ENCODE measurements at places on chromosomes 16 and 17.

DNA sequence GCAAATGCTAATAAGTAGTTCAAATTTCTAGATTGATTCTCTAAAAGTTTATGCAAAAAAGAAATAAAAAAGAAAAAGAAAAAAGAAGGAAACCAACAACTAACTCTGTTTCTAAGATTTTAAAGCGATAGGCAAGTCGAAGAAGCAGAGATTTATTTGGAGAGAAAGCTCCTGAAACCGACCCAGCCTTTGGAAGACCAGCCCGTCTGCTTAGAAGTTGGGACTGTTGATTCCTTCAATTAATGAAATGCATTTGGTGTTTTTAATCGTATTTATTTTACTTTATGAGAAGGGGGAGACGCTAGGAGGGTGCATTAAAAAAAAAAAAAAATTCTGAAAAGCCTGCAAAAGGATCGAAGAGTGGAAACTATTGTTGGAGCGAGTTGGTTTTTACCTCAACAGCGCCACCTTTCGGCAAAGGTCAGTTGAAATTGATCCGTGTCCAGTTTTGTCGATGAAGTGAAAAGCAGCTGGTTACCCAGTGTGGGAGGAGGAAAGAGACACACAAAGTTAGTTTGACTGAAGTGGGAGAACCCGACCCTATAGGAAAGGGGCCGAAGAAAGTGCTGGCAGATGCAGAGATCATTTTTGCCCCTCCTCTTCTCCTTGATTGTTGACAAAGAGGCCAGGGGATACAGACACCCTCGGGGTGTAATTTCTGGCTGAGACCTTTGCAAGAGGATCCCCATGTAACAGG is 1.5 kb upstream of the MAF start:
- DNase-seq = peak; percentile 94

GRCh38 chr16:82263521-82264143 is 93.6 kb upstream of the MPHOSPH6 start:
- DNase-seq = peak; percentile 28

DNA sequence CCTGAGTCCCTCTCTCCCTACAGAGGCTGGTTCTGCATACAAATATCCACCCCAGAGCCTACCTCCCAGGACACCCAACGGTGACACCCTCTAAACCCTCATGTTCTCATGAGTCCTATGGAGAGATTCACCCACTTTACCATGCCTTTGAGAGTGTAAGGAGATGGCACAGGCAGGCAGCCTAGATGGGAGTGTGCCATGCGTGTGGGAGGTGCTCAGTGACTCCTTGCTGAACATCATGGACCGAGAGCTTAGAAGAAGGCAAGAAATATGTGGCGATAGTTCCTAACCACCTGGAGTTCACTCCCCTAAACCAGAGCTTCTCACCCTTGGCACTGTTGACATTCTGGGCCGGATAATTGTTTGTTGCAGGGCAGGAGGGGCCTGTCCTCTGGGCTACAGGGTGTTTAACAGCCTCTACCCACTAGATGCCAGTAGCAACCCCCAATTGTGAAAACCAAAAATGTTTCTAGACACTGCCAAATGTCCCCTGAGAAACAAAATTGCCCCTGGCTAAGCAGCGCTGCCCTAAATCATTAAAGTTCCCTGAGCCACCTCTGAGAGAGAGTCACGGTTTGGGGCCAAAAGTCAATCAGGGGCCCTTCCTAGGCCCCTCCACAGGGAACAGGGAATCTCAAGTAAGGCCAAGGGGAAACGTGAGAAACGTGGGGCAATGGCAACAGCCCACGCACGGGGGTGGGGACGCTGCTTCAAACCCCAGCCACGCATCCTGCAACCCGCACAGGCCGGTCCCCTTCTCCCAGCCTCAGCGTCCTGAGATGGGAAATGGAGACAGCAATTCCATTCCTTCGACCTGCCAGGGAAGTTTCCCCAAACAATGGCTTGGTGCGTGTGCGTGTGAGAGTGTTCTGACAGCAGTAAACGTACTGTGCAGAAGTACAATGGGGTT is 66.8 kb downstream of the C16orf78 start:
- no peak for DNase-seq

DNA sequence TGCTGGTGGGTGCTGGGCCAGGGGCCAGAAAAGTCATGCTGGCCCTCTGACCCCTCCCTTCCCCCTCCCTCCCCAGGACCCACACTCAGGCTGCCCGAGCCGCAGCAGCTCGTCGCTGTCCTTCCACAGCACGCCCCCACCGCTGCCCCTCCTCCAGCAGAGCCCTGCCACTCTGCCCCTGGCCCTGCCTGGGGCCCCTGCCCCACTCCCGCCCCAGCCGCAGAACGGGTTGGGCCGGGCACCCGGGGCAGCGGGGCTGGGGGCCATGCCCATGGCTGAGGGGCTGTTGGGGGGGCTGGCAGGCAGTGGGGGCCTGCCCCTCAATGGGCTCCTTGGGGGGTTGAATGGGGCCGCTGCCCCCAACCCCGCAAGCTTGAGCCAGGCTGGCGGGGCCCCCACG is 8.3 kb upstream of the CISD3 start:
- no peak for DNase-seq

GRCh38 chr16:88454523-88454947 is 1.5 kb downstream of the ZFPM1 start:
- DNase-seq = peak; percentile 21

DNA sequence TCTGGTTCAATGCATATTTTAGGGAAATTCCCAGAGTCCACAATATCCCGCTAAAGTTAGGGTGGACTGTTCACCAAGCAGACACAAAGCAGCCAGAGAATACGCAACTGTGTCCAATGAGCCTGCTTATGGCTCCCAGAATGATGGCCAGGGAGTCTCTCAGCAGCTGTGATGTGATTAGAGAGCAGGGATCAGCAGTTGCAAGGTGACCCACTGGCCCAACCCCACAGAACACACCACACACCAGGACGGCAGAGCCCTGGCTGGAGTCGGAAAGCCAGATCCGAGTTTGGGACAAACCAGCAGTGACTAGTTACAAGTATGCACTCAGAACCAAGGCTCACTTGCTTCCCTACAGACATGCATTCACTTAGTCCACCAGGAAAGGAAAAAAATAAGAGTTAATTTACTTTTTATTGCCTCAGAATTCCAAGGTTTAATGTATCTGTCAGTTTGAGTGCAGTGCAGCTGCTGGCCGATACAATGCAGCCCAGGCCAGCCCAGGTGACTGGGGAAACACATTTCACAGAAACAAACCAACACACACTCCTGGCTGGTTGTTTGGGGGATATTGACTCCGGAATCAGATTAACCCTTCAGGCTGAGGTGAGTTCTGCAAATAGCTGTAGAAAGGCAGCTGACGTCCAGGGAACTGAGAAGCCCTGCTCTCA is 121.7 kb downstream of the HIC1 start:
- DNase-seq = no peak

DNA sequence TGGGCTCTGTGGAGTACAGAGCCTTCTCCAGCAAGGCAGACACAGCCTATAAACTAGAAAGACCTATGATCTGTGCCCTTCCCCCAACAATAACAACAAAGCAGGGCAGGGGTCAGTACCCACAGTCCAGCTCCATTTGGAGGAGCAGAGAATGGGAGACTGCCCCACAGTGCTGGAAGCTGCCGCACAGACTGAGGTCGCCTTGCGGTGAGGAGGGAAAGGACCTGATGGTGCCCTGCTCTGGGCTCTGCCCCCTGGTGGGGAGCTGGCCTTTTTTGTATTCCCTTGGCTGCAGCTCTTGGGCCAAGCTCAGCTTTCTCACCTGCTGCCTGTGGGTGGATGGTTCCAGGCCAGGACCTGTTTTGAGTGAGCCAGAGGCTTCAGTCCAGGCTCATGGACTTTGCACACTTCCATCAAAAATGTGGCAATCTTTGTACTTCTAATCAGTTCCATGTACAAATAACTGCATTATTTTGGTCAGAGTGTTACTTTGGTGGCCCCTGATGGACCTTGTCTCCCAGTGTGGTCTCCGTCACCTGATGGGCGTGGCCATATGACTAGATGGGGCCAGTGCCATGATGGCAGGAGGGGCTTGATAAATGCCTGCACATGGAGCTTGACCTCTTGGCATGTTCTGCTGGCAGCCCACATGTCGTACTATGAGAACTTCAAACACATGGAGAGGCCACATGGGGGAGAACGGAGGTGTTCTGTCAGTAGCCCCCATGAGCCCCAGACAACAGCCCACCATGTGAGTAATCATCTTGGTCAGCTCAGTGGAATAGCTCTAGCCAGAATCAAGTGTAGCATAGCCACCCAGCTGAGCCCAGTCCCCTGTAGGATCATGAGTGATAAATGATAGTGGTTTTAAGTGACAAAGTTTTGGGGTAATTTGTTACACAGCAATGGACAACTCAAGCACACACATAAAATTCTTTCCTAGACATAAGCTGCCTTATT is 24.2 kb downstream of the B9D1 start:
- peak; percentile 48 for DNase-seq

DNA sequence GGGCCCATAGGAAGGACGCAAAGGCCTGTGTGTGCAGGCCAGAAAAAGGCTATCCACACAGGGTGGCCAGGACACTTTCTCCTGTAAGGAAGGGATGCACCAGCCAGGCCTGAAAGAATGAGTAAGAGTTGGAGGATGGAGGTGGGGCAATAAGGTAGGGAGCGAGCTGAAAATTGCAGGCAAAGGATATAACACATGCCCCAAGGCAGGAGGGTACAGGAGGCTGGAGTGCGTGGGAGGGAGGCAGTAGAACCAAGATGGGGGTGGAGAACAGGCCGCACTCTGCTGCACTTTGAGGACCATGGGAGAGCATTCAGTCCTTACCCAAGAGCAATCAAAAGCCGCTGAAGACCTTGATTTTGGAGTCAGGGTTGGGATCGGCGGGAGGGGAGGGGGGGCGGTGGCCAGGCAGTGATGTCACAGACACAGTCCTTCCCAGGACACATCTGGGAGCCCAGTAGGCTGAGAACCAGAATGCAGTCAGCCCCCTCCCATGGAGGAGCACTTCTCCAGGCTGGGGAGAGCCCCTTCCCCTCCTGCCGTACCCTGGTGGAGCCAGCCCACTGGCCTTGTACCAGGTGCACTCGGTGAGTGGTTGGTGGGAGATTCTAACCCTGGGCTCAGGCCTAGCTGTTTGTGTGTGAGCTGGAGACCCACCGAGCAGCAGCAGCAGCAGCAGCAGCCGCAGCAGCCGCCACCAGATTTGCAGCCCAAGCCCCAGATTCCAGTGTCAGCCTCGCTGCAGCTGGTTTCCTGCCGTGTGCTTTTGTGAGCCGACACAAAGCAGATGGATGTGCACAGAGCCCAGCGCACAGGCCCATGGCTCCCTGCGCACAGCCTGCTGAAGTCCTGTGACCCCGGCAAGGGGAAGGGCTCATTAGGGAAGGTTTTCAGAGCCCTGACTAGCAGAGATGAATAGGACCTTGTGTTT is 17.5 kb downstream of the ANKRD40 start:
- no peak for DNase-seq

DNA sequence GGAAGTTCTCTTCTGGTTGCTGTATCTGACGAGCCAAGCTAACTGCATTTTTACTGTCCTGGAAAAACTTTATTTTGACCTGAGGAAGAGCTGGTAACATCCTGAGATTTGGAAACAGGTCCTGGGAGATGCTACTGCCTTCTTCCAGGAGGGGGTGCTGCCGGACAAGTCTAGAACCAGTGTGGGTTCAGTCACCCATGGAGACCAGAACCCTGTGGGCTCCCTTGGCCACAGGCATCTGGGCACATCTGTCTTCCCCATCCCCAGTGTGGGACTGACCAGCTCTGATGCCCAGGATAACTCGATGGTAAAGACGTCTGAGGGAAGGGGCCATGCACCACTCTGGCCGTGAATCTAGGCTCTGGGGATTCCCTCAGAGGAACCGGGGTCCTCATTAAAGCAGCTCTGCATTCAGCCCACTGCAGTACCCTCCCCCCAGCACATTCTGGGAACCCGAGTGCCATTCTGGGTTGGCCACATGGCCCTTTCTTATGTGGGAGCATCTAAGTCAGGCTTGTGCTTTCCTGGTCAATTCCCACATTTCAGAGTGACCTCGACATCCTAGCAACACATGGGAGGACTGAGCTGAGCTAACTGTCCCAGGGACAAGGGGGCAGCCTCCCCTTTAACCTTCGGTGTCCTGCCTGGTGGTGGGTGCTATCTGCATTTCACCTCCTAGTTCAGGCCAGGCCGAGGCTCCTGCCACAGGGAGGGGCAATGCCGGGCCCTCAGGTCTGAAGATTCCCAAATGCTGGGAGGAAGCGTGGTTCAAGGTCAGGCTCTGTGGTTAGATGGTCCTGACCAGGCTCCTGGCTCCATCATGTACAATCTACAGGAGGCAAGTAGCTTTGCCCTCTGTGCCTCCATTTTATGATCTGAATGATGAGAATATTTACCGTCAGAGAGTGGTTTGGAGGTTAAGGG is 6.4 kb downstream of the C16orf86 start:
- peak; percentile 50 for DNase-seq

DNA sequence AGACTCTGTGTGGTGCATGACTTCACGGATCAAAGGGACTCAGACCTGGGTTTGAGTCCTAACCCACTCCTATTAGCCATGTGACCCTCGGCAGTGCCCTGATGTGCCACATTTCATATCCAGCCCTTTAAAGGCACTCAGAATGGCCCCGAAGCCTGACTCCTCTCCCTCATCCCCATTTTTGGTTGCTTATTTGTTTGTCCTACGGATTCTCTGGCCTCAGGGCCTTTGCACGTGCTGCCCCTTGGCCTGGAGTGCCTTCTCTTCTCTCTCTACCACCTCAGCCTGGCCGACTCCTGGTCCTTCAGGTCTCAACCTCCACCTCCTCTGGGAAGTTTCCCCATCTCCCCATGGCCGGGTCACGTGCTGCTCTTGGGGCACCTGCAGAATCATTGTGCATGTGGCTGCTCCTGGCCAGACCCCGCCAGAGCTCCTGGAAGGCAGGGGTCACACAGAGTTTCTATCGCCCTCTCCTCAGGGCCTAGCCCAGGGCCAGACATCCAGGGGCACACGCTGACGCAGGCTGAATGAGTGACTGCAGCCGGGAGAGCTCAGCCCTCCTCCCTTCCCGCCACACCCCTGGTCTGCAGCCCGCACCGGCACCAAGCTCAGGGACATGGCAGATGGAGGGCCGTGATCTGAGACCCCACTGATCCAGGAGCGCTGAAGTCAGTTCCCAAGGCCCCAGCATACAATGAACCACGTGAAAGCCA is 22.0 kb upstream of the CIBAR2 start:
- no peak for DNase-seq

DNA sequence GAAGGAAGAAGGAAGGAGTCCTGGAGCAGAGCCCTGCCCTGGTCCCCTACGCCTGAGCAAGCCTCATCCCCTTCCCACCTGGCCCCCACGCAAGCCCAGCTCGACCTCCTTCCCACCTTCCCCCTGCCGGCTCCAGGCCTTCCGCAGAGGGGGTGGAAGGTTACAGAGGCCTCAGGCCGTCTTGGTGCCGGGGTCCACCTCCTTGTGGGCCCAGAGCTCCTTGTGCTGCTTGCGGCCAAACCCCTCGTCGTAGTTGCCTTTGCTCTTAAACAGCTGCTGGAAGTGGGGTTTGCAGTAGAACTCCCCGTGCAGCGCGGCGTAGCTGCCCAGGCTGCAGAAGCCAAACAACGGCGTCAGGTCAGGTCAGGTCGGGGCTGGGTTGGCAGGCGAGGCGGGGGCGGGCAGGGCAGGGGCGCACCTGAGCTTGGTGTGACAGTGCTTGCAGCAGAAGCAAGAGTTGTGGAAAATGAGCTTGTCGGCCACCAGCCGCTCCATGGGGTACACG is 1.5 kb downstream of the LIMD2 start:
- no peak for DNase-seq

- DNase-seq = no peak
Observed at GRCh38 chr17:79872762-79873161, 33.5 kb upstream of the CBX4 start.

- no peak for DNase-seq
Observed at GRCh38 chr17:382644-383533, 30.3 kb upstream of the RPH3AL start.

- DNase-seq = no peak
Observed at GRCh38 chr17:59357219-59357697, 25.8 kb downstream of the YPEL2 start.

- DNase-seq = no peak
Observed at GRCh38 chr17:38542286-38542685, 63.5 kb downstream of the SRCIN1 start.
